Stimulated activated CD4-positive, alpha-beta T cell treated with anti-CD3 and anti-CD28 coated beads, TNF-alpha, amount 100 ng/mL, for 1 hour (primary cell): ENCODE measurements at places on chromosomes 3 and 15.

DNA sequence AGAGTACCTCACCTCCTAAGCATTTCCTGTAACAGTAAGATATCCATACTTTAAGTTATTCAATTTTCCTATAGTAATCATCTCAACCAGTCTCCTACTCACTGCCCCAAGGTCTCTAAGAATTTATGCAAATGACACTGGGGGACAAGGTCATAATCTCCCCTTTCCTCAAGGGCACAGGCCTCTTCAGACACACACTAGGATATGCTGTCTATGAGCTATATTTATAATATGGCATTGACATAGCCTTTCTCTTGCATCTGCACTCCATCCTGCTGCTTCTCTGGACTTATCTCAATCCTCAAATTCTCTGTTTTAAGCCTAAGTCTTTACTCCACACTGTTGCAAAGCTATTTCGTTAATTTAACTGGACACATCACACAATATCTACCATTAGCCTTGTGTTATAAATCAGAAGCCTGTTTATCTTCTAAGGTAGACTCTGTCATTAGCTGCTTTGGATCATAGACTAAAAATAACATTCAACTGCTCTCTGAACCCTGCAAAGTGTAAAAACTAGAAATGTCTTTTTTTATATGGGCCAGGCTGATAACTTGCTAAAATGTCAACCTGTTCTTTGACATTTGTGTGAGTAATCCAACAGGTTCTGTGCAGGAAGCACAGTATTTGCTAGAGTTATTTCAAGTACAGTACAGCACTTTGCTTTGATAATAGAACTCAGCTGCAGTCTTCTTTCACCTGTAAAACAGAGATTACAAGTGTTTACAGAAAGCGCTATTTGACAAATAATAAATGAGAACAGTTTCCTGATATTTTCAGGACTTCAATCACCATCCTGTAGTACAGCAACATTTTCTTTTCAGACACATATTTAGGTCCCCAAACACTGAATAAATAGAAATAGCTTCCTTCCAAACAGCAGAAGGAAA, 17.8 kb upstream of the SEC62 start:
- no peak for DNase-seq

DNA sequence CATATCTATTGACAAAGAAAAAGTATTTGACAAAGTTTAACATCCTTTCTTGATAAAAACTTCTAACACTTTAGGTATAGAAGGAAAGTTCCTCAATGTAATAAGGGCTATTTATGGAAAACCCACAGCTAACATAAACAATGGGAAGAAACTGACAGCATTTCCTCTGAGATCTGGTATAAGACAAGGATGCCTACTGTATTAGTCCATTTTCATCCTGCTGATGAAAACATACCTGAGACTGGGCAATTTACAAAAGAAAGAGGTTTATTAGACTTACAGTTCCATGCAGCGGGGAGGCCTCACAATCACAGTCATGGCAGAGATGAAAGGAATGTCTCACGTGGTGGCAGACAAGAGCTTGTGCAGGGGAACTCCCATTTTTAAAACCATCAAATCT, 17.8 kb upstream of the CLDN1 start:
- DNase-seq: no peak

DNA sequence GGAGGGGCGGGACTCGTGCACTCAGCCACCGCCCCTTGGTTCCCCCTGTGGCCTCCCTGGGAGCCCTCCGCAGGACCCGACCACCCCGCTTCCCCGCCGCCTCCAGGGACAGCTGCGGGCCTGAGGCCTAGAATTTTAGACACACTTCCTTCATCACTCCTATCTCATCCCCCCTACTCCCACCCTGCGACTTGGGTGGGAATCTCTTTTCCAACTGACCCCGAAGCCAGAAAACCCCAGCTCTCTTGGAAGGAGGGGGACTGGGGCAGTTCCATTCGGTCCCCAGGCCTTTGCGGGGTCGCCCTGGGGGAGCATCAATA, 289 bp upstream of the TFDP2 start:
- DNase-seq: no peak

DNA sequence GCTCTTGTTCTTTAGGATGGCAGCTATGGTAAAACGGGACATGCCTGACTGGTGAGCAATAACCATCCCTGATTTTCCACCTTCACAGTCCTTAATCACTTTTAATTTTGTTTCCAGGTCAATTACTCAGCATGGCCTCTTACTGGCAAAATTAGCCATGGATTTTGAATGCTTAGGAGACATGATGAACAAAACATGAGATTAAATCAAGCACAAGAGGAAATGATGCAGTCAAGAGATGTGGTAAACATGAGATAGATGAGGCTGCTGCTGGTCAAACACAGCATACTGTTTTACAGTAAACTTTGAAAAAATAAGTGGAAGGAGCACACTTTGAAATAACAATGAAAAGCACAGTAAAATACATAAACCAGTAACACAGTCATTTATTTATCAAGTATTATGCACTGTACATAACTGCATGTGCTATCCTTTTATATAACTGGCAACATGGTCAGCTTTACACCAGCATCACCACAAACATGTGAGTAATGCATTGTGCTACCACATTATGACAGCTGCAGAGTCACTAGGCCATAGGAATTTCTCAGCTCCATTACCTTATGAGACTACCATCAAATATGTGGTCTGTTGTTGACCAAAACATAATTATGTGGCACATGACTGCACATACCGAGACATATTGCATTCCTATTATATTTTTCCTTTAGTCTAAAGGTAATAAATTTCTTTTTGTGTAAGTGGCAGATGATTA, 30.1 kb upstream of the ZNF502 start:
- no peak for DNase-seq

DNA sequence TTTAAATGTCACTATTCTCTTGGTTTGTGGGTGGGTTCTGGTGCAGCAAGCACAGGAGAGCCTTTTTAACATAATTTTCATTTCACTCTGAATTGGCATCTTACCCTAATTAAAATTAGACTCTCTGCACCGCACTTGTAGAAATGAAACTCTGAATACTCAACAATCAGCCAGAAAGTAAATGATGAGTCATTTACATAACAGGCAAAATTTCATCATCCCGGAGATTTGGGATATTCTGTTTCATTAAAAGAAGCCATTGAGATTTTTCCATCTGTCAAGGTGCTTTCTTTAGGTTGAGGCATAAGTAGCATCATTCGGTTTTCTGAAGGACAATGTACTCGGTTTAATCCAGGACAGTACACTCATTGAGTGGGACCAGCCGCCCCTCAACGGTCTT, 111.0 kb downstream of the RFTN1 start:
- no peak for DNase-seq
